Stimulated activated CD4-positive, alpha-beta T cell treated with anti-CD3 and anti-CD28 coated beads, Interleukin-12 subunit alpha, Interleukin-12 subunit beta, amount 100 ng/mL, for 4 hours (primary cell): ENCODE measurements at places on chromosomes 16 and 17.

GRCh38 chr16:27678955-27679354 lies 129.0 kb downstream of the KATNIP start:
- no peak for DNase-seq

- no peak for DNase-seq
Measured at GRCh38 chr17:30086896-30087295, 29.7 kb upstream of the NSRP1 start.

- no peak for DNase-seq
Measured at GRCh38 chr17:57338257-57338914, 82.1 kb downstream of the MSI2 start.

- no peak for DNase-seq
Measured at GRCh38 chr17:77160091-77160874, 19.5 kb downstream of the SEC14L1 start.

GRCh38 chr17:48002266-48002915 lies 31.5 kb downstream of the CDK5RAP3 start:
- no peak for DNase-seq

DNA sequence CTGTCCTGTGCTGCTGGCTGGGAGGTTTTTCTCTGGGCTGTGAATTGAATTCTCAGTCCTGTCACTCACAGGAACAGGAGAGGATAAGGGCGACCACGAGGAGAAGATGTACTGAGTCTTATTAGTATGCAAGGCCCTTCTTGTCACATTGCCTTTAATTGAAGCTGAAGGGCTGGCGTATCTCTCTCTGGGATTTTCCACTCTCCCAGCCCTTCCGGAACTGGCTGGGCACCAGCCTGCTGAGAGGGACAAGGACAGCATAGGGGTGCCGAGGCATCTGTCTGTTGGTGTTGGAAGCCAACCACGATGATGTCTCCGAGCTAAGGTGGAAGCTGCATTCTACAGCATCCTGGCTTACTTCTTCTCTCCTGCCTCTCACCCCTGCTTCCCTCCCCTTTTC lies 33.2 kb downstream of the GPRC5B start:
- DNase-seq: no peak

DNA sequence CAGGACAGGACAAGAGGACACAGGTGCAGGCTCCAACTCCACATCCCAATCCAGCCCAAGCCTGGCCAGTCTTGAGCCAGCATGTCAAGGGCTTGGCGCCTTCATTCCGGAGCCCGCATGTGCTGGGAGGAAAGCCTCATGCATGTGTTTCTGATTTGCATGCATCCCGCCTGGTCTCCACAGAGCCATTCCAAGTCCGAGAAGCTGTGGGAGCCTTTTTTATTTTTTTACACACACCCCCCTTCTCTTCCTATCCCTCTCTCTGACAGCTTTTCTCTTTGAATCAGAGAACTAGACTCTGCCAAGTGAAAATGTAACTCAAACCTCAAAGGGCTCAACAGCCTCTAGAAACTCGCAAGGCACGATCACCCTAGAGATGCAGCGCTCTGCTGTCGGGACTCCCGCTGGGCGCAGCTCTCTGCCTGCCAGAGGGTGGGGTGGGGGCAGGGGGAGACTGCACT lies 45.1 kb downstream of the NOG start:
- no peak for DNase-seq

GRCh38 chr17:3592216-3592860 lies 16.9 kb downstream of the TRPV1 start:
- no peak for DNase-seq

GRCh38 chr16:11390573-11391495 lies 45.6 kb downstream of the RMI2 start:
- DNase-seq: no peak

DNA sequence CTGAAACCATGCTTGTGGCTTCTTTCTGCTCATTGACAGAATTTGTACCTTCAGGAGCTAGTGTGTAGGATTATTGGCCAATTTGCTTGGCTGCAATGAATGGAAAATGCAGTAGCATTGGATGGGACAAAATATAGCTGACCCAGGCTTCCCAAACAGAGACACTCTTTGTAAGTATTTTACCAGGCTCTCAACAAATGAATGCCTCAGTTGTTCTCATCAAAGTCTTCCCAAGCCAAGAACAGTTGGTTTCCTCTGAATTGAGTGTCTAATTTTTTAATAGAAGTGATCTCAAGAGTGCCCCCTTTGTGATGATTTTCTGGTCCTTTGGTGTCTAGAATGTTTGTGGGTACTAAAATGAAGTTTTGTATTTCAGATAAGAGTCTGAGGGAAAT lies 140.9 kb downstream of the SHISA9 start:
- DNase-seq: no peak

DNA sequence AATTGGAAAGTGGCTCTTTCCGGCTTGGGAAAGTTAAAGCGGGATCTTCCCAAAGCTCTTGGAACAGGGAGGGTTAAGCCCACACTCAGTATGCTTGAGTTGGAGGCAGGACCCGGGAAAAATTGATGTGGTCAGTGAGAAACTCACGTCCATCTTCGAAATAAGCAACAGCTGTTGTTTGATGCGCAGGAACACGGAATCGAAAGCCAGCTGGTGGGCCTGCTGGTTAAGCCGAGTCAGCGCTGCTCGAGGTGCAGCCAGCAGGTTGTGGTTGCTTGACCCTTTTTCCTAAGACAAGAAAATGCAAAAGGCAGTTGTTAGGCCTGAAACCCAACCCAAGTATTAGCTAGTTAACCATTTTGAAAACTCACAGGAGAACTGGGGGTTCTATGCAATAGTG lies 49.4 kb downstream of the COG7 start:
- DNase-seq: no peak

DNA sequence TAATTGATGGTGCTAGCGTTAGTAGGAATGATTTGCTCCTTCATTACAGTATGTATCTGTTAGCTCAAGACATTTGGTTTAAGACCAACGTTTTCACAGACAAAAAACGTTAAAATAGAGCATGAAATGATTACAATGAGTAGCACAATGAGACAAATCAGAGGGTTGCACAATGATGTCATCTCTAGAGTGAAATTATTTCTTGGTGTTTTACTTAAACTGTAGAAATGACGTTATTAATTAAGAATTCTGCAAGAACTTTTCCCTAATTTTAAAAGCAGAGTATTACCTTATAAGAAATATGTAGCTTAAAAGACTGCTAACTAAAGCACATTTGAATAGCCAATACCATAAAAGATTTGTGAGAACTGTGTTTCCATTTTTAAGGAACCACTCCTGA lies 373.4 kb upstream of the KIF2B start:
- DNase-seq: no peak

DNA sequence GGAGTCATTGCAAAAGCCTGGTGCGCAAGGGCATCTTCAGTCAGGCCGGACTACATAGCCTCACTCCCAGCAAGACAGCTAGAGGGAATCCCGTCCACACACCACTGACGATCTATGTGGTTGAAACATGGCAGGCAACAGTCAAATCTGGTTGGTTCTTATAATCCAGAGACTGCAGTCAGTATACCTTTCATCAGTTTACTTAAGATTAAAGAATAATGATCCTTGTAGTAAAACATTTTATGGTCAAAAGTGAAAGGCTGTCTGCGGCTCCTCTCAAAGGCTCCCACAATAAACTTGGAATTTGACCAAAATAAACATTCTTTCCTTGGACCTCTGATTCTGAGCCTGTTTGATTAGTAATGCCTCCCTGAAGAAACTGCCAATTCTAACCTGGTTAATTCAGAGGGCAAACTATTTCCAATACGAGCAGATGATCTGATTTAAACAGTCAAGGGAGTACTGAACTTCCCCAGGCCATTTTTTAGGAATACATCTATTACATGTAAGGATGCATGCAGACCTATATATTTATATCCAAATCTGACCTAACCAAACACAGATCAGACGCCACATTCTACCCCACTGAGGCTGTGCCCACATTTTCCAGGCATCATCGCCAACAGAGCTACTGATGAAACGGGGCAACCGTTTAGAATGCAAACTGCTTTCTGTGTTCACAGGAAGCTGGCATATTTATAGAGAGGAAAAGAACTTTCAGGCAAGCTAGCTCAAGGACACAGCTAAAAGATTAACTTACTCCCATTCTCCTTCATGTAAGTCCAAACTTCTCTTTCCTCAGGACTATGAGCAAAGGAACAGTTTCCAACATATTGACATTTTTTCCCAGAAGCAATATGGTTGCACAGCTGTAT lies 15.3 kb upstream of the TXNDC11 start:
- DNase-seq: no peak

DNA sequence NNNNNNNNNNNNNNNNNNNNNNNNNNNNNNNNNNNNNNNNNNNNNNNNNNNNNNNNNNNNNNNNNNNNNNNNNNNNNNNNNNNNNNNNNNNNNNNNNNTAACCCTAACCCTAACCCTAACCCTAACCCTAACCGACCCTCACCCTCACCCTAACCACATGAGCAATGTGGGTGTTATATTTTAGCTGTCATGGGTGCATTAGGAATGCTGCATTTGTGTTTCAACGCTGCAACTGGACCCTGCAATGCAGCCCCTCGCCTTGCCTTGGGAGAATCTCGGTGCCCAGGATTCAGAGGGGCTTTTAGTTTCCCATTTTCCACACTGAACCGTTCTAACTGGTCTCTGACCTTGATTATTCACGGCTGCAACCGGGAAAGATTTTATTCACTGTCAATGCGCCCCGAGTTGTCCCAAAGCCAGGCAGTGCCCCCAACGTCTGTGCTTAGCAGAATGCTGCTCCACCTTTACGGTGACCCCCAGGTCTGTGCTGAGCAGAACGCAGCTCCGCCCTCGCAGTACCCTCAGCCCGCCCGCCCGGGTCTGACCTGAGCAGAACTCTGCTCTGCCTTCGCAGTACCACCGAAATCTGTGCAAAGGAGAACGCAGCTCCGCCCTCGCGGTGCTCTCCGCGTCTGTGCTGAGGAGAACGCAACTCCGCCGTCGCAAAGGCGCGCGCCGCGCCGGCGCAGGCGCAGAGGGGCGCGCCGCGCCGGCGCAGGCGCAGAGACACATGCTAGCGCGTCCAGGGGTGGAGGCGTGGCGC lies 43.3 kb downstream of the POLR3K start:
- no peak for DNase-seq

- DNase-seq: peak; percentile 61
Measured at GRCh38 chr17:30600060-30600829, 123.0 kb downstream of the GOSR1 start.

- DNase-seq: peak; percentile 71
Measured at GRCh38 chr16:69761983-69762813, at the start of gene WWP2. TSS of gene WWP2 (plus strand) at chr16:69762332. CDS start at chr16:69787011, 24,679 bp downstream.

GRCh38 chr16:19691161-19691711 lies 26.8 kb downstream of the KNOP1 start:
- no peak for DNase-seq

DNA sequence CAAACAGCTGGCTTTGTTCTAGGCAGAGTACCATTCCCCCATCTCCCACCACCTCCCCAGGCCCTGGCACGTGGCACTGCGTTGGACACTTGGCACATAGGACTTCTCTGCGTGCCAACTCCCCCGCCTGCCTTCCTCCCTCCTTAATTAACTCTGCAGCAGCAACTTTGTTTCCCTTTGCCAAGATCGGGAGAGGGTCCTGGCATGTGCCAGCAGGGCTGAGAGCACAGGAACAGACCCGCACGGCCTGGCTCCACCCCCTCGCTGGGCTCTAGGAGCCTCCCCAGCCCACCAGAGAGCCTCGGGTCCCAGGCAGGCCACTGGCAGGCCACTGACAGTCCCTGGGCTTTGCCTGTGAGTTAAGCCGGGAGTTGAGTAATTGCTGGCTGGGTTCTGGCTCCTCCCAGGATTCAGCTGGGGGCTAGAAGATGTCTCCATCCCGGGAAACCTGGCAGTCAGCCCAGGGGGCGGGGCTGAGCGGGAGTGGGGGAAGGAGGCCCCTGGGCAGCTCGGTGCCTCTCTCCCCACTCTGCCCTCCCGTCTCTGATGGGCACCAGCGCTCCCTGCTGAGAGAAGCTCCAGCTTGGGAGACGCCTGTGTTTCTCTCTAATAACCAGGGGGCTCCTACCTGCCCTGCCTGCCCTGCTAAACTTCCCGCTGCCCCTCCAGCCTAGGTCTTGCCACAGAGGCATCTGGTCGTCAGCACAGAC lies 224.0 kb upstream of the TNRC6C start:
- no peak for DNase-seq

DNA sequence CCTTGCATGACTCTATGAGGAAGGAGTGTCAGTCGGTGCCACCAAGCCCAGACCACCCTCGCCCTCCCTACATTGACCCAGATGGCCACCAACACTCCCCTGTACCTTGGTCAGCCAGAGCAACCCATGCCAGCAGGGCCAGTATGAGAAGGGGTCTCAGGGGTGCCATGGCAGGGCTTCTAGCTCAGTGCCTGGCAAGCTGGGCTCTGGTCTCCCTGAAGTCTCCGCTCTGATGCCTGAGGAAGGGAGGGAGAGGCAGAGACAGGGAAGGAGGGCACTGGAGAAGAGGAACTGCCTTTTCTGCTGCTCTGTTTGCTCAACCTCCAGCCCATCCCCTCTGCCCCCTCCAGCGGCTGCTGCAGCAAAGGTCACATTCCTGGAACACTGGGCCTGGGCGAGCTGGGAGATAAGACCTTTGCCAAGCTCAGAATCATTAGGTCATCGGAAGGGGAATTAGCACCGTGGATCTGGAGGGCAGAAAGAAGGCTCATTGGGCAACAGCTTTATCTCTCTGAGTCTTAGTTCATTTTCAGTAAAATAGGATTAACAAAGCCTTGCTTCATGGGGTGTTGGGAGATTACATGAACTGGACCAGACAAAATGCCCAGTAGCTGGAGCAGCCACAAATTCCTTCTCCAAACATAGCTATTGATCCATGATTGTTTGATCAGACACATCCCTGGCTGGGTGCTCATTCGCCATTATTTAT lies at the start of gene VTN:
Gene VTN, minus strand, starts transcription at position 273 of the 709 bp plus-strand sequence. Its CDS starts 104 bp downstream, at position 169.
- no peak for DNase-seq

DNA sequence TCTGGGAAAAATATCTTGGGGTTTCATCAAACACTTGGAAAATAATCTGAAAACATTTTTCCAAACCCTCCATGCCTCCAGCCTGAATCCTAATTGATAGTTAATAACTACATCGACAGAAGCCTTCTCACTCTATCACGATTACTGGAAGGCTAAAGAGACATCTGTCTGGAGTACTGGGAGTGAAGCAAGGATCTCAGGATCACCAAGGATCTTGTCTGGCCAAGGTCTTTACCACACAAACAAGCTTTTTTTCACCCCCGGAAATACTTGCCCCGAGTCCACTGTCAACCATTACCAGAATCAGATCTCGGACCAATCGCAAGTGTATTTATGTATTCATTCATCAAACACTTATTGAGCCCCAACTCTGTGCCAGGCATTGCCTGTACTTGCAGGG lies 28.3 kb upstream of the CRISPLD2 start:
- DNase-seq: no peak

- DNase-seq: no peak
Measured at GRCh38 chr17:72953621-72954020, 138.9 kb downstream of the SLC39A11 start.
